Myocyte (in vitro differentiated cells): ENCODE measurements at places on chromosomes 12 and 14.

GRCh38 chr14:94485944-94486841 lies 10.2 kb upstream of the SERPINA9 start:
- DNase-seq = peak; percentile 44

DNA sequence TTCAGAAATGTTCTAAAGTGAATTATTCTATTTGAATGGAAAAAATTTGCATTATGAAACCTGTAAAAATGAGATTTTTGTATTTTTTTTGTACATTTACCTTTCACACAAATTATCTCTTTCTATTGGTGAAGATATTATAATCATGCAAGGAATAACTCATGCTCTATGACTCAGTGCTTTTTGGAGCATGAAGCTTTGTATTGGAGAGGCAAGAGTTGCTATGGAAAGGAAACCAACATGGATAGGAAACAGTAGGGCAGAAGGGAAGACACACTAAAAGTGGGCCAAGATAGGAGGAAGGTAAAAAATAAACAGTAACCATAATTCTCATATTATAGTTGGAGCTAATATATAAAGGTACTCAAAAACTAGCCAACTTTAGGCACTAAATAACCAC lies 79.0 kb downstream of the PLCZ1 start:
- no peak for DNase-seq

DNA sequence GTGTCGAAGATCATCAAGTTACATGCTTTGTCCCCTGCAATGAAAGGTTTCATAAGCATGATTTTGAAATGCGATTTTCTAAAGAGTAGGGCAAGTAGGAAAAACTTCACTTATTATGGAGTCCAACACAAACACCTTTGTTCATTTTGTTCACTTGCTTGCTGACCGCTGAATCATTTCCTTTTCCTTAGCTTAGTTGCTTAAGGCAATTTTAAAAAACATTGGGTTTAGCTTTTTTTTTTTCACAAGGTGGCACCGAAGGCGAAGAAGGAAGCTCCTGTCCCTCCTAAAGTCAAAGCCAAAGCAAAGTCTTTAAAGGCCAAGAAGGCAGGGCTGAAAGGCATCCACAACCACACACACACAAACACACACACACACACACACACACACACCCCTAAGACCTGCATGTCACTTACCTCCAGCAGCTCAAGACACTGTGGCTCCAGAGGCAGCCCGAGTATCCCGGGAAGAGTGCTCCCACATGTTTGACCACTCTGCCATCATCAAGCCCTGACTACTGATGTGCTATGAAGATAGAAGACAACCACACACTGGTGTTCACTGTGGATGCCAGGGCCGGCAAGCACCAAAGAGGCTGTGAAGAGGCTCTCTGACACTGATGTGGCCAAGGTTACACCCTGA lies 11.4 kb downstream of the MANSC1 start:
- no peak for DNase-seq

GRCh38 chr12:124190312-124191023 lies 104.4 kb upstream of the RFLNA start:
- DNase-seq = peak; percentile 79

GRCh38 chr12:127268213-127268612 lies 998.8 kb upstream of the TMEM132C start:
- DNase-seq = no peak

DNA sequence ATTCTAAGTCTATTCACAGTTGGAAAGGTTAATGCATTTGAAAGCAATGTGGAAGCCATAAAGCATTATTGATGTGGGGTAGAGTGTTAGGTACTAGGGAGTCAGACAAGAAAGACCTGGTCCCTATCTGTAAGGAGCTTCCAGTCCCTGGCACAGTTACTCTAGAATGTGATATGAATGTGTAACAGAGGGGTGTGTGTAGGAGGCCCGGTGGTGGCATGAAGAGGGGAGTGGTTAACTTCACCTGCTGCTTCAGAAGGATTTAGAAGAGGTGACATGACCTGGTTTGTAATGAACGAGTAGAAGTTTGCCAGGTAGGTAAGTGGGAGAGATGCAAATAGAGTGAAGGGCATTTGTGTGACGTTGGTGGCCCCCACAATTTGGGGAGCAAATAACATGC lies 15.1 kb upstream of the GALNT6 start:
- DNase-seq = no peak

- peak; percentile 29 for DNase-seq
Measured at GRCh38 chr12:16344269-16344668, 3.2 kb upstream of the MGST1 start.

- DNase-seq = peak; percentile 37
Measured at GRCh38 chr12:123150275-123150743, 581 bp downstream of the PITPNM2 start.

- peak; percentile 69 for DNase-seq
Measured at GRCh38 chr14:34064349-34064748, 113.5 kb upstream of the EGLN3 start.

DNA sequence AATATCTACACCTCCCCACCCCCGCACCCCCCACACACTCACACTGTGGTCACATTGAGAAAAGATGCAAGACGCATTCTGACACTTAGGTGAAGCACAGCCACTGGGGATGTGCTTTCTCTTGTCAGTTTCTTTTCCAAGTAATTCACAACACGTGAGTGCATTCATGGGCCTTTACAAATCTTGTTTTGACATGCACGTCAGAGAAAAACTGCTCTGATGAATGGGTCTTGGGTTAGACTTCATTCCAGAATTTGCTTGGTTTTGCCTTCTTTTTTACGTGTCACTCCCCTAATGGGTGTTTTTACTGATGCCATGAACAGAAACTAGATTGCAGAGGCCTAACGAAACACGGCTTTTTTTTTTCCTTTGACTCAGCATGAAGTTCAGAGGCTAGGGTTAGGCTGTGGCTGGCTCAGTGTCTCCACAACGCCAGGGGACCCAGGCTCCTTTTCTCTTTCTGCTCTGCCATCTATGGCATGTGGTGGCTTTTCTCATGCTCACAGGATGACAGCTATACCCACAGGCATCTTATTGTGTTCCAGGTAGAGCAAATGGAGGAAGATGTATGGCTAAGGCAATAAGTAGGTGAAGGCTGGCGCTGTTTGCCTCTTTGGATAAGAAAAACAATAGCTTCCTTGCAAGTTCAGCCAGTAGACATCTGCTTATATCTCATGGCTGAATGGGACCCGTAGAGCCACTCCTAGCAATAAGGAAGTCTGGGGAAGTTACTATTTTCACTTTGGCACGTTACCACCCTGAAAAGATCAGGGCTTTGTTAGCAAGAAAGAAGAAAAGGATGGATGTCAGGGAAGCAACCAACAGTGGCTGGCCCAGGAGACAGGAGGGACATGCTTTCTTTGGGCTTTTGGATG lies 253.3 kb downstream of the SLC15A4 start:
- DNase-seq = no peak

DNA sequence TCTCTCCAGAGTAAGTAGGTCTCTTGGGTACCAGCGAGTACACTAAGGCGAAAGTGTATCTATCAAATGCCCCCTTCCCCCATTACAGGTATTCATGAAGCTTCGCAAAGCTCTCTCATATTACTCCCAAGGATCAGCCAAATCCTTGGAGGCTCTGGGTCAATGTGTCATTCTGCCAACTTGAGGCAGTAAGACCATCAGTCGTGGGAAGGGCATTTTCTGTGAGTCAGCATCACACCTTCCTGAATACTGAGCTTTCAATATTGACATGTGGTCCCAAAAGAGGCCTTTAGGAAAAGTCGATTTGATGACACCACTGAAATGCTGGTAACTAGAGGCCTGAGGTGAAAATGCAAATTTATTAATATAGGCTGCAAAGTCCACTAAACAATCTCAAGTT lies 323.9 kb downstream of the LRIG3 start:
- DNase-seq = no peak

DNA sequence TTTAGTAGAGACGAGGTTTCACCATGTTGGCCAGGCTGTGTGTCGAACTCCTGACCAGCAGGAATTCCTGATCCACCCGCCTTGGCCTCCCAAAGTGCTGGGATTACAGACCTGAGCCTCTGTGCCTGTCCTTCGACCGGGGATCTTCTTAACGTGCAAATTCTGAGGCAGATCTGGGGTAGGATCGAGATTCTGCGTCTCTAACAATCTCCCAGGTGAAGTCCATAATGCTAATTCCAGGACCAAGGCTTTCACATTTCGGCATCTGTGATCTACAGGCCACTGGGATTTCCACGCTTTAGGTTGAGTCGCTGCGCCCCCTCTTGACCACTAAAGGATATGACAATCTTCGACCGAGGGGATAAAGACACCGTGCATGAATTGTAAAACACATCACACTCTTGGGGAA lies 24.8 kb downstream of the FOS start:
- DNase-seq = peak; percentile 83

- no peak for DNase-seq
Measured at GRCh38 chr12:47970843-47971242, 7.4 kb downstream of the TMEM106C start.

DNA sequence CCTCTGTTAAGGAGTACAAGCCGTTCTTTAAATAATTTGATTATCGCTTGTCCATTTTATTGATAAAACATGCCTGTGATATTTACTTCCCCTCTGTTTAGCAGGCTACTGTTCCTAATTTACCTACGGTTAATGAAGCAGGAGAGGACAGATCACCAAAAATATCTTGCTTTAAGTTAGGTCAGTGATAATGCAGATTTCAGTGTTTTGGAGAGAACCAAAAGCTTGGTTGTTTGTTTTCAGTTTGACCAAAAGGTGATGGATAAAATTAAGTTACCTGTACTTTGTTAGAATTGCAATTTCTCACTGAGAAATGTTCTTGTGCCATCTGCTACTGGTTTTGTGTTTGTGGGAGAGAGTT lies 958 bp downstream of the SPATS2 start:
- no peak for DNase-seq

GRCh38 chr12:12476857-12477531 lies 85.7 kb downstream of the DUSP16 start:
- no peak for DNase-seq

GRCh38 chr12:69986114-69986513 lies 161.1 kb downstream of the MYRFL start:
- no peak for DNase-seq
